Fibroblast of skin of right quadriceps (primary cell): ENCODE measurements at places on chromosomes 2 and 18.

DNA sequence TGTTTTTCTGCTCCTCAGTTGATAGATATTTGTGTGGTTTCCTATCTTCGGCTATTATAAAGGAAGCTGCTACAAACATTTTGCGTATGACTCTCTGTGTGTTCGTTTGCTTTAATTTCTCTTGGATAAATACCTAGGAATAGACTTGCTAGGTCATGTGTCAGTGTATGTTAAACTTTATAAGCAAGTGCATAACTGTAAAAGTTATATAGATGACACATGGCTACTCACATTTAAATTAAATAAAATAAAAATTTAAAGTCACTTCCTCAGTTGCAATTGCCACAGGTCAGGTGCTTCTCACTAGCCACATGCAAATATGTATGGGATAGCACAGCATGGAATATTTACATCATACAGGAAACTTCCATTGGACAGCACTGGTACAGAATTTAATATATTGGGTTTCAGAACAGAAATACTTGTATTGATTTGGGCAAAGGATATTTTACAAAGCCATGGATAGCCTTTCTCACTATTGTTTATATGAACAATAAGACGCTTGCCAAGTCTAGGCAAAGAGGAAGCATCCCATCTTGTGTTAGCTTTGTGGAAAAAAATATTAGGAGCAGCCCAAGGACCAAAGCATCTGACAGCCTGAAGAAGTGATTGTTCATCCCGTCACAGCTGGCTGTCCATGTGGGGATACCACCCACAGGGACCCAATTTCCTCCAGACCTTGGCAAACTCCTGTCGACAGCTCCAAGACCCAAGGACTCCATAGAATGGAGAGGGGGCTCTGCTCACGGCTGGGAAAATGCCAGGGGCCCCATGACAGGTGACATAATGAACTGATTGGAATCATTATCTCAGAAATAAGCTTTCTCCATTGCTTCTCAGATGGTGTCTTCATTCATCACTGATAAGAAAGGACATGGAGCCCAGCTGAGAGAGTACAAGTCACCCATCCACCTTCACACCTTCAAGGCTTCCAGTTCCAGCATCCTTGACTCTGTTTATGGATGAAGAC is 196.7 kb downstream of the SH3BP4 start:
- DNase-seq: no peak

DNA sequence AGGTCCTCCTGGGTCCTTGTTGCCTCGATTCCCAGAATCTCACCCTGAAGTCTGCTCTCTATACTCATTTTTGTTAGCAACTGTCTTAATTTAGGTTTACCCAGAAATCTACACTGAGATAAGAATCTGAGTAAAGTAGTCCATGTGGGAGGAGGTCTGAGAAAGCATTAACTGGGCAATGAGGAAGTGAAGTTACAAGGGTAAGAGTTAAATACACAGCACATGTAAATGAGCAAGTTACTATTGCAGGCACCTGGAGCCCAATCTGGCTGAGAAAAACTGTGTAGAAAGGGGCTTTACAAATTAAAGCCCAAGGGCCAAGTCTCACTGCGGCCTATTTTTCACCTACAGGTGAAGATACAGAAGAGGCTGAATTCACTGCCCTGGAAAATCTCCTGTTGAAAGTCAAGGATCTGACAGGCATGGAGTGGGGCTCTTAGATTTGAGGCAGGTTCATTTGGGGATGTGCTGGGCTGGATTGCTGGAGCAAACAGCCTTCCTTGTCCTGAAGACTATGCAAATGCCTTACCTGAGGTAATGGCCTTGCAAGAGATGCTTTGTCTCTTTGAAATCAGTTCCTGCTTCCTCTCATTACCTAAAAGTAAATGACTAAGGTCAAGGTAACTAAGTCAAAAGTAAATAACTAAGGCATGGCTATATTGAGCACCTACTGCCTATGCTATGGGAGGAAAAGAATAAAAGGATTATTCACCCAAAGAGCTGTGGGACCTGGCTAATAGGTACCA is 84.4 kb upstream of the DYNAP start:
- DNase-seq: no peak

GRCh38 chr2:30232801-30233130 is 1.4 kb downstream of the LBH start:
- peak; percentile 31 for DNase-seq

DNA sequence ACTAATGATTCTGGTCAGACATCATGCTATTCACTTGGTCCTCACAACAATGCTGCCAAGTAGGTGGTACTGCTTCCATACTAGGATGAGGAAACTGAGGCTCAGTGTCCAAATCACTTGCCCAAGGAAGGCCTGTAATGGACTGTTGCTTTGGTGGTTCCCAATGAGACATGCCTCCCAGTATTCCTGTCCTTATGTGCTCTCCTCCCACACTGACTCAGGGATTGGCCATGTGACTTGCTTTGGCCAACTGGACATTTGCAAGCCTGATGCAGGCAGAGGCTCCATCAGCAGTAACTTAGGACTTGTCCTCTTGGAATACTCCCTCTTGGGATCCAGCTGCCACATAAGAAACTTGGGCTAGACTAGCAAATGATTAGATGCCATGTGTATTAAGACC is 3.0 kb downstream of the FBXO41 start:
- DNase-seq: no peak

- DNase-seq: no peak
Observed at GRCh38 chr18:57141208-57142129, 5.4 kb upstream of the BOD1L2 start.

GRCh38 chr2:97739893-97740245 is 26.5 kb downstream of the ZAP70 start:
- no peak for DNase-seq

- no peak for DNase-seq
Observed at GRCh38 chr2:218471982-218472381, 53.1 kb downstream of the VIL1 start.

- peak; percentile 17 for DNase-seq
Observed at GRCh38 chr2:151827564-151828142, 568 bp downstream of the ARL5A start.

GRCh38 chr18:23683671-23684070 is 5.6 kb upstream of the LAMA3 start:
- peak; percentile 24 for DNase-seq

DNA sequence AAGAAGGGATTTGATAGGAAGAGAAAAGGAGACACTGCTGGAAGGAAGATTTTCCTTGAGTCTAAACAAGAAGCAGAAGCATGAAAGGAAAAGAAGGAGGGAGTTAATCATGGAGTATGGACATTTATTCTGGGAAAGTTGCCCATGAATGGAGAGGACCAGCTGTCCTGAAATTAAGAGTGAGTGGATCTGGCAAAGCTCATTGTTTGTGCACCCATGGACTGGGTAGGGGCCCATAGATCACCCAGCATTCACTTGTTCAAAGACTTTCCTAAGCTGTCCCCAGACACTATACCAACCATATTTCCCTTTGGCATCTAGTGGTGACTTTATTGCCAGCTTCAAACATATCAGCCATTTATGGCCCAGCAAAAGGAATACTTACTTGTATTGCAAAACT is 422.7 kb downstream of the FBXO15 start:
- DNase-seq: no peak

GRCh38 chr2:84938194-84938879 is 32.6 kb upstream of the KCMF1 start:
- DNase-seq: peak; percentile 57

- peak; percentile 35 for DNase-seq
Observed at GRCh38 chr2:29765721-29766120, 155.7 kb downstream of the ALK start.

DNA sequence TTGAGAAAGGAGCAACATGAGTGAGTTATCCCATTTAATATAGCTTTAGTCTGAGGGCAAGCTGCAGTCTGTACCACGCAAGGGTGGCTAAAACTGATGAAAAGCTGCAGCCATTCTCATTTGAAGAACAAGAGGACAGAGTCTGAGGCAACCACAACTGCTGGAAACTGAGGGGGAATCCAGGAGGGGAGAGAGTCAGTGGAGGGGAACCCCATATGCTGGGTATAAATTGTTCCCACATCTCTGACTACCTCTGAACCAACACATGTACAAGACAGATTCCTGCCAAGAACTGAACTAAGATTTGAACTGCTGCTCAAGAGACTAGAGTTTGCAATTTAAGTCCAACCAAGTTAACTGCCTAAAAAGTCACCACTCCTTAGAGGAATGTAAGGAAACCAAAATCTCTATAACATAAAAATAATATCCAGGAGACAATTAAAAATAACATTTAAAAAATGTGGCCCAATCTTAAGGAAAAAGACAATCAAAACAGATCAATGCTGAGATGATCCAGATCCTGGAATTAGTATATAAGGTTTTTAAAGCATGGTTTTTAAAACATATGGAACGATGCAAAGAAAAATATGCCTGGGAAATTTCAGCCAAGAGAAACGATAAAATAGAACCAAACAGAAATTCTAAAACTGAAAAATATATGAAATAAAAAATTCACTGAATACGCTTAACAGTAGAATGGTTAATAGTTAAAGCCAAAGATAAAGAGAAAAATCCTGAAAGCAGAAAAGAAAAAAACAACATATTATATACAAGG is 11.2 kb downstream of the CWC22 start:
- DNase-seq: no peak

DNA sequence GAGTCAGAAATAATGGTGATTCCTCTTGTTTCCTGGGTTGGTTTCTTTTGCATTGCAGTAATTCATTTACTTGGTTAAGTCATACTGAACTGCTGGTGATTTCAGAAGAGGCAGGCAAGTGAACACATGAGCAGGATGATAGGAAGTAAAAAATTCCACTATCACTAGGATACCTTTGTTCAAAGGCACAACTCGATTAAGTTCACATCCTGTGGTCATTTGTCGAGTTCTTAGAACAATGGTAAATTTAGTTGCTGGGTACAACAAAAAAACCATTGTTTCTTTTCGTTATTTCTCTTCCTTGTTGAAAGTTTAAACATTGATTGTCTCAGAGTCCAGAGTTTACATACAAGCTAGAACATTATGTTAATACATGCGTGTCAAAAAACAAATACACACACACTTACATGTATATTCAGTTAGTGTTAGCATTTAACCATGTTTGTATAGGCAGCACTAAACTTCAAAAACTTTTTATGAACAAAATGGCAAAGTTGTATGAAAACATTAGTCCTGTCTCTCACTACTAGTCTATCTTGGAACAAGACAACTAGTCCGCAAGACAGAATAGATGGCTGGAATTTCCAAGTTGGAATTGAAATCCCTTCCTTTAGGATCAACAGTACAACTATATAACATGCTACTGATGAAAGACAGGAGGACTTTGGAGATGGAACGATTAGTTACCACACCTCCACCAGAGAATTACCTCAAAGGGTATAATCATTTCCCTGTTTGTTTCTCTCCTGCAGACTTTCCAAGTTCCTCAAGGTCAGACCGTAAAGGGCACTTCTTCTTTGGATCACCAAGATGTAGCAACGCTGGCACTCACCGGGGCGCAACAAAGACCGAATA is 26.2 kb downstream of the STK39 start:
- DNase-seq: no peak

DNA sequence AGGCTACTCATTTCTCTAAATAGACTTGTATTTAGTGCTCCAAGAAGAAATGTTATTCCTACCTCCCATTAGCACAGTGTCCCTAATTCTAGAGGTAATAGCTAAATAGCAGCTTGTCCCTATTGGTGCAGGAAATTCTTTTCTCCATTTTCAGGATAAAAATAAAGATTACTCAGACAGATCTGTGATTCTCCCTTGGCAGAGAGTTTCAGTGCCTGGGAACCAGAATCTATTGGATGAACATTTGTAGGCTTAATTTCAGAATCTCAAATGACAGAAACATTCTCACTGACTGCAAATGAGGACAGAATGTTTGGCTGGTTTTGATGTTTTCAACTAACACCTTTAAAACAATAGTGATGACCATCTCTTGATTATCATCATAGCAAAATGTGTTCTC is 33.3 kb upstream of the LGALSL start:
- DNase-seq: no peak

GRCh38 chr18:75874401-75875089 is 447.0 kb upstream of the SMIM21 start:
- DNase-seq: no peak

DNA sequence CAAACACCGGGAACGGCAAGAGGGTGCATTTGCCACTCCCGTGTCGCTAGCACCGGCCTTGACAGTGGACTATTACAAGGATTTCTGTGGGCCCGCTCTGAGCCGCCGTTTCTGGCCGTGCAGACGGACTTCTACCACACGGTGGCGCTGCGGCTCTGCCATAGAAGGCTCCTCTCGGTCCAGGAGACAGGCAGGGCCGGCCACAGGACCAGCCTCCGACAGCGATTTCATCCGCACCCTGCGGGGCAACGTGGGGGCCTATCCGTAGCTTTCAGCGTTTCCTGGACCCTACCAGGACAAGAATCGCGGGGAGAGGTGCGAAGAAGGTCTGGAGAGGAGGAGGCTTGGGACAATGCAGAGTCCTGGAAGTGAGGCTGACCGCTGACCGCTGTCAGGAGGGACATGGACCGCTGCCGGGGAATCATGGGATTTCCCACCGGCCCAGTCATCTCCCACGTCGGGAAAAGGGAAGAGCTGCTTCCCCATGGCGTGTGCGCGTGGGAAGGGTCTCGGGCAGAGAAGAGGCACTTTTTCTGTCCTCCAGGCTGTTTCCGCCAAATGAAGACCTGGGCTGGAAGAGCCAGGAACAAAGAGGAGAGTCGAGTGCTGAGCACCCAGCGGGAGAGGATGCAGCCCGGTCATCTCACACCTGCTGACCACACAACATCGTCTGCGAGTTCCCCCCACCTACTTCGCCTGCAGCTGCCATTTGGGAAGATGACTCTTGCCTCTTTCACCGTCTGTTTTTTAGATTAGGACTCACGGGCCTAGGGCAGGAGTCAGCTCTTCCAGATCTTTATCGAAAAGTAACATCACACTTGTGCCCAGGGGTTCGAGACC is 35.5 kb upstream of the HAAO start:
- DNase-seq: peak; percentile 78

GRCh38 chr2:115208493-115209164 is 766.2 kb downstream of the DPP10 start:
- DNase-seq: no peak

DNA sequence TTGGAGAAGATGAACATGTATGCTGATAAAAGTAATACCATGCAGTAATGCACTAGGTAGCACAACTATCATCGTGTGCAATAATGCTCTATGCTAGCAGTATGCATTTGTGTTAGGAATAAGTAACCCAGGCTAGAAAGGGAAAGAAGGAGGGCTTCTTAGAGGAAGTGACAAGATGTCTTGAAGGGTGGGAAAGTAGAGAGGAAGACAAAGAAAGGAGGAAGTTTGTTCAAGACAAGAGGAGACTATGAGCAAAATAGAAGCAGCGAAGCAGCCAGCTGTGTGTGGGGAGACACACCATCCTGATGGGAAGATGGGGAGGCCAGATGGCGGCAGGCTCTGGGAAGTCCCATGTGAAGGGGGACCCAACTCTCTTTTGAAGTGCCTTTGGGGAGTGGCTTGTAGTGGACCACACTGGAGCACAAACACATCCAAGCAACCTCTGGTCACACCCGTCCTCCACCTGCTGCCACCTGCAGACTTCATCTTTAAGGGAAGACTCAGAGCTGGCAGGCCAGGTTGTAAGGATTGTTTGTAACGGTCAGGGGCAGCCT is 39.9 kb upstream of the INHBB start:
- no peak for DNase-seq

- DNase-seq: peak; percentile 66
Observed at GRCh38 chr2:26770986-26771586, 7.0 kb downstream of the SLC35F6 start.
